ENCODE measurements at places on chromosomes 2 and 18.

GRCh38 chr18:78595924-78596573 is 383.6 kb upstream of the SALL3 start:
- DNase-seq = no peak

GRCh38 chr2:195782156-195782555 is 125.1 kb downstream of the SLC39A10 start:
- DNase-seq = no peak

DNA sequence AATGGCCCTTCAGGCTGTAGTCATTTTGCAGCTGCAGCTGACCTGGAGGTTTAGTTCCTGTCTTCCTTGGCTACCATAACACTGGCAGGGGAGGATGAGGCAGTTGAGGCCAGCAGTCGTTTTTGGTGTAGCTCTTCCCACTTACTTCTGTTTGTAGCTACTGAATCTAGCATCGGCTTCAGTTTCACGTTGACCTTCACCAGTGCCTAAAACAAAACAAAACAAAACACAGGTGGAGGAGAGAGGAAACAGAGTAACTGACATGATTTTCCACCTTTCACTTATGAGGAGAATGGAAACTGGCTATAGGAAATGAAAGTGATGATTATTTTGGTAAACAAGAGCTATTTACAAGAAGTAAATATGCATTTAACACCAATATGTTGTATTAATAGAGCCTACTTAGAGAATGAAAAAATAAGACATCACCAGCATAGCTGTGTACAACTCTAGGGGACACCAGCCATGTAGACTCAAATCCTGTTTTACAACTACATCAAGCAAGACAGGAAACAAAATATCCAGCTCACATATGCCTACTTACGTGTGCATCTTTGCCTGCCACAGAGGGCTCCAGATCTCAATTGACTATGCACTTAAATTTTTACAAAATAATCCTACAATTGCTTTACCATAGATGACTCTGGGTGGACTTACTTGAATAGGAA is 236.9 kb downstream of the AGPS start:
- no peak for DNase-seq

DNA sequence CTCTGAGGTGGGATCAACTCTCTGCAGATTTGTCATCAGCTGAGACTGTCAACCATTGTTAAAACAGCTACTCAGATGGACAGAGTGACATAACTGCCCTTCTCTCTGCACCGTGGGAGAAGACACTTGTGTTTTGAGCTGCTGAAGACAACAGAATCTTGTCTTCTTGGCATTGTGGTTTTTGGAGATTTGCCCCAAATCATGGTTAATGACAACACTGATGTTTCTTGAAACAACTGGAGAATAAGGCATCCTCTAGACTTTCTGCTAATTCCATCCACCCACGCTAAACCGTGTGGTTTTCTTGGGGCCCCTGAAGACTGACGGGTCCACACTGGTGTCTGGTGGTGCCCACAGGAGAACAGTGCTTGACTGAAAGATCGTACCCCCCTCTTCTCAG is 39.5 kb downstream of the SH3BP4 start:
- DNase-seq = no peak

- DNase-seq = no peak
These were observed 884 bp upstream of the RAPH1 start for GRCh38 chr2:203535784-203536585.

GRCh38 chr2:179963626-179964025 is 43.5 kb downstream of the CWC22 start:
- no peak for DNase-seq

GRCh38 chr2:105388971-105389381 is 9.9 kb downstream of the FHL2 start:
- no peak for DNase-seq

GRCh38 chr2:197827618-197828017 is 23.2 kb downstream of the PLCL1 start:
- DNase-seq = no peak

DNA sequence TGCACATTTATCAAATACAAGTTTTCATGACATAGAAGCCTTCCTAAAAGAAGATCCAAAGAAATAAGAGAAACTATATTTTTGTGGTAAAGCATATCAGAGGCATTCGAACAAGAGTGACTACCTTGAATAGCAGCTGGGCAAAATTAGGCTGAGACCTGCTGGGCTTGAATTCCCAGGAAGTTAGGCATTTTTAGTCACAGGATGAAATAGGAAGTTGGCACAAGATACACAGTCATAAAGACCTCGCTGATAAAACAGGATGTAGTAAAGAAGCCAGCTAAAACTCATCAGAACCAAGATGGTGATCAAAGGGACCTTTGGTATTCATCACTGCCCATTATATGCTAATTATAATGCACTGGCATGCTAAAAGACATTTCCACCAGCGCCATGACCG is 1302.3 kb upstream of the NRXN1 start:
- no peak for DNase-seq

GRCh38 chr18:42931491-42931890 is 184.0 kb downstream of the RIT2 start:
- DNase-seq = no peak

- peak; percentile 29 for DNase-seq
These were observed 14.6 kb downstream of the TNS1 start for GRCh38 chr2:217988014-217988839.

GRCh38 chr2:165149439-165149838 is 54.4 kb downstream of the SCN3A start:
- DNase-seq = no peak

DNA sequence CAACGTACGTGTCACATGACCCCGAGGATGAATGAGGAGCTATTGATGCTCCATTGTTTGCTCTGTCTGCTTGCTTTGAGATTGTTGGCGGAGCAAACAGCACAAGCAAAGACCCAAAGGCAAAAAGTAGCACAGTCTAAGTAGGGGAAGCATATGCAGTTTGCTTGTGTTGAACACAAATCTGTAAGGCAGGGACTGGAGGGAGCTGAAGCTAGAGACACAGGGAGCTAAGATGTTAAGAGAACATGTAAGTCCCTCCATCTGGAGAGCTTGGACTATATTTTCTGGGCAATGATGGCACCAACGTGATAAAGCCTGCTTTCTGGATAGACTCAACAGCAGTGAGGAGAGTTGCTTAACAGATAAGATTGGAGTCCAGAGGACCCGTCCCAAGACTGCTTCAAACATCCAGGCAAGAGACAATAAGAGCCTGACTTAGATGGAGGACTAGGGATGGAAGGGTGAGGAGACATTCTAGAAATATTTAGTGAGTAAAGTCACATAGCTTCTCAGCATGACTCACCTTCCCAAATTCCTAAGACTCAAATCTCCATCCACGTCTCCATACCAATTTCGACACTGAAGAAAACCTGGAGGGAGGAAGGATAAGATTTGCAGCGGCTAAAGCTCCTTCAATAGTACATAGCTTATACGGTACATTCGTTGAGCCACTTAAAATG is 88.1 kb upstream of the KLF7 start:
- DNase-seq = no peak

GRCh38 chr2:85705680-85706039 is 11.5 kb downstream of the GNLY start:
- no peak for DNase-seq

- no peak for DNase-seq
These were observed 2.3 kb downstream of the SFXN5 start for GRCh38 chr2:73069041-73069854.

DNA sequence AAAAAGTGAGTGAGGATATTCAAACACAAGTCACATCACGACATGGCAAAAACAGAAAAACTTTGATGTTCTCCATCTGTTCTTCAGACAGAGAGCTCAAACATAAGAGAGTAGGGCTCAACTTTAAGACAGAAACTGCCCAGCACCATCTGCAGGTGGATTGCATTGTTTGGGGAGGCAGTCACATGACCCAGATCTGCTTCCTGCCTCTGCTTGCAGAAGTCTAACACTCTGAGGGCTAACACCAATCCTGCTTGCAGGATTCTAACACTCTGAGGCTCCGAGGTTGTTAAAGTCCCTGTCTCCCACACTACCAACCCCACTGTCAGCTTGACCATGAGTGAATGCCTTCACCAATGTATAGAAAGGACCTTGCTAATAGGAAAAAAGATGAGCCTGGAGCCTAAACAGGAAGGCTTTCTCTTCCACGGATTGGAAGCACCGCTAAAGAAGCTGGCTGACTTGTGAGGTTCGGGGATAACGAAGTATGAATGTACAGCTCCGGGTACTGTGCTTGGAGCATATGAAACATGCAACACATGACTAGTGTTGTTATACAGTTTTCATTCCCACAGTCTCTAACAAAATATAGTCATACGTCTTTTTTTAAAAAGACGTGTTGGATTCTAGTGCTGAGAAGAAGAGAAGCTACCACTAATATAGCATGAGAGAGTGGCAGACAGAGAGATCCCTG is 176.6 kb upstream of the CREB1 start:
- DNase-seq = no peak

- no peak for DNase-seq
These were observed 78.5 kb downstream of the RHOB start for GRCh38 chr2:20525041-20526035.

Measured in NCI-H2171 (cell line).